ENCODE measurements at places on chromosomes 1 and 21.

- no peak for DNase-seq
These were observed 19.9 kb downstream of the TLR5 start for GRCh38 chr1:223123011-223123610.

GRCh38 chr1:12375133-12375829 is 145.5 kb downstream of the VPS13D start:
- DNase-seq: no peak

DNA sequence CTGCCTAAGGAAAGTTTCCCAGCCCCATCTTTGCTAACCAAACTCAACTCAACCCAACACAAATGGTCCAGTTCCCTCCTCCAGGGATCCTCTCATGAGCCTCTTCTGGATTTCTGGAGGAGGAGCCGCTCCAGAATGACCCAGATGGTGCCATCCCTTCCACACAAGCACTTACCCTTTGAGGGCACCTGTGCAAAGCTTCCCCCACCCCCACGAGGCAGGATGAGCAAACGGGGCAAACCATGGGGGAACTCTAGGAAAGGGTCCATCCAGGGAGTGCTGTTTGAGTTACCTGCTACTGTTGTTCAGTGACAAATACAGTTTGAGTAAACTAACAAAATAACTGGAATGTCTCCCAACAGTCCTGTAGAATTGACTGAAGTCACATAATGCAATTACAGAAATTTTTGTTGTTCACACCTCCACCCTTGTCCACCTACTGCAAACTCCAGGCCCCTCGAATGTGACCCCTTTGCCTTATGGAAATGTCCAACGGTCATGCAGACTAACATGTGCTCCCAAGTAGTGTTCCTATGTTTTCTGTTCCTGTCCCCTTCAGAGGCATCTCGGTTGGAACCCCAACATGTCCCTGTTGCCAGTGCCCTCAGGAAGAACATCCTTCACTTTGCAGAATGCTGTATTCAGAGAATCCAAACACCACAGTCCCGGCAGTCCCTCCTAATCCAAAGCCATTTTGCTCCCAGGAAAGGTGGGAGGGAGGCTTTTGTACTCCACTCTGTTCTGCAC is 160.1 kb downstream of the RRAGC start:
- DNase-seq: no peak

DNA sequence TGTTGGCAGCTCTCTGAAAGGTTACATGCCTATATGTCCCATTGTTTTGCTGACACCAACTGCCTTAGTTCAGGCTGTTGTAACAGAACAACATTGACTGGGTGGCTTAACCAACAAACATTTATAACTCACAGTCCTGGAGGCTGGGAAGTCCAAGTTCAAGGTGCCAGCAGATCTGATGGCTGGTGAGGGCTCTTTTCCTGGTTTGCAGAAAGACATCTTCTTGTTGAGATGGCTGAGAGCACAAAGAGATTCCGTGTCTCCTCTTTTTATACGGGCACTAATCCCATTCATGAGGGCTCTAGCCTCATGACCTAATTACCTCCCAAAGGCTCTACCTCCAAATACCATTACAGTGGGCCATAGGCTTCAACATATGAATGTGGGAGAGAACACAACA is 10.2 kb upstream of the STMN1 start:
- DNase-seq: no peak

DNA sequence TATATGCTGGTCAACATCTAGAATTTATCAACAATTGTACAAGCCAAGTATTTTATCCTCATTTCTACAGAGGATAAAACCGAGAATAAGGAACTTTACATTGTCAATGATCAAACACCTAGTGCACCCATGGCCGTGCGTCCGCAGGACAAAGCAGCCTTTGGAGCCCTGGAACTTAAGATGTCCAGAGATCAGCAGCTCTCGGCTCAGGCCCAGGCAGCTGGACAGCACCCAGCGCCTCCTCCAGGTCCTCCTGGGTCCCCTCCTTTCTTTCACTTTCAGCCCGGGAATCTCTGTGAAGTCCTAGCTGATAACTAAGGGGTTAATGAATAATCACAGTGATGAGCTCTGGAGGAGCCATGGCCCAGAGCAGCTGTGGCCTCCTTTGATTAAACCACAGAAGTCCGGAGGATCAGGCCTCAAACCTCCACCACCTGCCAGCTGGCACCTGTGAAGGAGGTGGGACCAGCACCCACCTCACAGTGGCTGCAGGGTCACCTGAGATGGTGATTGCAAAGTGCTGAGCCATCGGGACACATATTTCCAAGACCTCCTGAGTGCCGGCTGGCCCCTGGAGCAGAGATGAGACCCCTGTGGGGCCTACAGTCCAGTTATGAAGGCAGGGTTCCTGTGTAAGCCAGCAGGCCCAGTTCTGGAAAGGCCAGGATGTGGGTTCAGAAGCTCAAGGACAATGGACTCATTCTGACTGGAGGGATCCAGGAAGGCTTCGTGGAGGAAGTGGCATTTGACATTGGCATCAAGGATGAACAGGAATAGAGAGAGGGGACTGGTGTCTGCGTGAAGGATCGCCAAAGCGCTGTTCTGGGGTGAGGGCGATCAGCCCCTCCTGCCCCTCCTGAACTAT is 11.6 kb upstream of the SAMD11 start:
- DNase-seq: no peak

- DNase-seq: peak; percentile 24
These were observed 165.7 kb downstream of the NCAM2 start for GRCh38 chr21:21163904-21164303.

DNA sequence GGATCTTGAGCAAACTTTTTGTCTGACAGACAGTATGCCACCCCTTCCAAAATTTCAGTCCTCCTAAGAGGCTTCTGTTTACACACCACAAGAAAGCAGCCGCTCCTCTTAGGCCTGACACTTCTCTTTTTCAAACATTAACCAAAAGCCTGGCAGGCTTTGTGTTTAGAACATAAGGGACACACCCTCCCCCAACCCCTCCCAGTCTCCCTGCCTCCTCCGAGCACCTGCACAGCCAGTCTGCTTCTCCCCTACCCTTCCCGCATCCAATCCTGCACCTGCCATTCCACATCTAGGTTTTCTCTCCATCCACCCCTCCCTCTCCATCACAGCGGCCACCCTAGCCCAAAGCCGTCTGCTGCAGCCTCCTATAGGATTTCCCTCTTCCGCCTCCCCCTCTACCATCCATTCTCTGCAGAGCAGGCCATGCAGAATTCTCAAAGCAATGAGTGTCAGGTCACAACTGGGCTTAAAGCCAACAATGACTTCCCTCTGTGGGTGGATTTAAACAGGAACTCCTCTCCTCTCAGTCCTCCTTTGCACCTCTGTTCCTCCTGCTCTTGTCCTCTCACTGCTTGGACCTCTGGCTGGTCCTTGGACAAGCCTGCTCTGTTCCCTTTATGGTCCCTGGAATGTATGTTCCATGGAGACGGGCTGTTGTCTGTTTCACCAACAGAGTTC is 478.2 kb downstream of the NPHP4 start:
- no peak for DNase-seq

- DNase-seq: no peak
These were observed 48.7 kb upstream of the COL6A2 start for GRCh38 chr21:46048926-46049889.

DNA sequence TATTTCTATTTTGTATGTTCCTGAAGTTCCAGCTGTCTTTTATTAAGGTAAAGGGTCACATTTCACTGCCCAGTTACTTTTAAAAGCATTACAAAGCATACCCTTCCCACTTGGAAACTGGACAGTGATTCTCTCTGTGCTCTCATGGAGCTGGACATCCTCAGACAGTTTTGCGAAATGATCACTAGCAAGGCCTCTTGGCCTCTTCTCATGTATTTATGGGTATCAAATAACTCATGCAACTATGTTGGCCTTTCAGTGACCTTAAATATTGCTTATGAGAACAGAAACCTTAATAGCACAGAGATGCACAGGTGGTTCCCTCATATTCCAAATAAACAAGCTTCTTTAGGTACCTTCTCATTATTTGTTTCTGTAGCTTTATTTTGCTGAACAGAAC is 7.9 kb upstream of the AMPD1 start:
- DNase-seq: no peak

- DNase-seq: no peak
These were observed 370.0 kb upstream of the C1orf174 start for GRCh38 chr1:4269952-4270570.

- DNase-seq: no peak
These were observed 123.9 kb downstream of the RRAGC start for GRCh38 chr1:38735651-38736161.

- DNase-seq: no peak
These were observed 145.2 kb upstream of the SPATA6 start for GRCh38 chr1:48617252-48617651.

GRCh38 chr1:62139410-62139809 is 55.2 kb upstream of the L1TD1 start:
- DNase-seq: no peak

- no peak for DNase-seq
These were observed 164.6 kb downstream of the PLPP3 start for GRCh38 chr1:56414728-56415224.

- no peak for DNase-seq
These were observed 9.8 kb downstream of the IFNGR2 start for GRCh38 chr21:33412832-33413519.

DNA sequence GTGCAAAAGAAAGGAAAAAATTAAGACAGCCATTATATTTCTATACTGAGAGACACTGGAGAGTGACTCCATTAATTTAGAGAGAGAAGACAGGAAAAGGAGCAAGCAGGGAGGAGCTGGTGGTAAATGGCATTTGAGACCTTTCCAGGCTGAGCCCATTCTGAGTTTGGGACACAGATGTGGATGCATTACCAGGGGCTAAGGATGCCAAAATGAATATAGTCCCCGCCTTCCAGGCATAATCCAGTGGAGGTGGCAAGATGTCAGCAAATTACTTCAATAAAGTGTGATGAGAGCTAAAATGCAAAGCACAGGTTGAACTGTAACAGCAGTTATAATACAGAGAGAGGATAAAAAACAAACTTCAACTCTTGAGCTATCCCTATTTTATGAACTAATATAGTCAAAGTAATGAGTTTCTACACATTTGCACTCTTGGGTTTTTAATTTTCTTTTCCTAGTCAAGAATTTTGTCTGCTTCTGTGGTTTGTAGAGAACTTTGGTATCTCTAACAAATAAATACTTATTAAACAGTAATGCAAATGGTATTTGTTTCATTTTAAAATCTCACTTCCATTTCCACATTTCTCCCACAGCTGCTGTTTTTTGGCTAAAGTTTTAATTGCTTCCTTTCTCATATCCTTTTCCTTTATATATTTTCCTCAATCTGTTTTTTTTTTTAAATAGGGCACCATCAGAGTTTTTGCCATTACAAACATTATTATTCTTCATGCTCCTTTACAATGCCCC is 228.2 kb upstream of the KCNK2 start:
- no peak for DNase-seq

DNA sequence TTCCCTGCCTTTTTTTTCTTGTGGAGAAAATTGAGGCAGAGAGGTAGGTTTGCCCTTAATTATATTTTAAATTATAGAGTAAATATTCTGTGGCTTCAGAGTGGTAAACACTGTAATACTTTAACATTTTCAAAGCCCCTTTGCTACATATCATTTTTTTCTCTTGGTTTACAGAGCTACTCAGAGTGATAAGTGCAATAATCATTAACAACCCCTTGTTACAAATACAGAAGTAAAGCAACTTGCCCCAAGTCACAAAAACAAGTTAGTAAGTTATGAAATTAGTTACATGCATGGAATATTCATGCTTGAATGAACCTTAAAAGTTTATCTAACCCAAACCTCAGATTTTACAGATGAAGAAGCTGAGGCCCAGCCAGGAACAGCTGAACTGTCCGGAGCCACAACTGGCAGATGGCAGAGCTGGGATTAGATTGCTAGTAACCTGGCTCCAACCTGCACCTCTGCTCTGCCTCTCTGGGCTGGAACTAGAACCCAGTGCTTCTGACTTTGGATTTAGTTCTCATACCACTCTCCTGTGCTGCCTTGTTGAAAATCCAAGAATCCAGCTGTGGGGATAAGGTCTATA is 48.7 kb downstream of the TNN start:
- no peak for DNase-seq

GRCh38 chr1:6000444-6001288 is 8.4 kb upstream of the NPHP4 start:
- peak; percentile 10 for DNase-seq

- no peak for DNase-seq
These were observed 59.5 kb downstream of the PTGS2 start for GRCh38 chr1:186620566-186621350.

DNA sequence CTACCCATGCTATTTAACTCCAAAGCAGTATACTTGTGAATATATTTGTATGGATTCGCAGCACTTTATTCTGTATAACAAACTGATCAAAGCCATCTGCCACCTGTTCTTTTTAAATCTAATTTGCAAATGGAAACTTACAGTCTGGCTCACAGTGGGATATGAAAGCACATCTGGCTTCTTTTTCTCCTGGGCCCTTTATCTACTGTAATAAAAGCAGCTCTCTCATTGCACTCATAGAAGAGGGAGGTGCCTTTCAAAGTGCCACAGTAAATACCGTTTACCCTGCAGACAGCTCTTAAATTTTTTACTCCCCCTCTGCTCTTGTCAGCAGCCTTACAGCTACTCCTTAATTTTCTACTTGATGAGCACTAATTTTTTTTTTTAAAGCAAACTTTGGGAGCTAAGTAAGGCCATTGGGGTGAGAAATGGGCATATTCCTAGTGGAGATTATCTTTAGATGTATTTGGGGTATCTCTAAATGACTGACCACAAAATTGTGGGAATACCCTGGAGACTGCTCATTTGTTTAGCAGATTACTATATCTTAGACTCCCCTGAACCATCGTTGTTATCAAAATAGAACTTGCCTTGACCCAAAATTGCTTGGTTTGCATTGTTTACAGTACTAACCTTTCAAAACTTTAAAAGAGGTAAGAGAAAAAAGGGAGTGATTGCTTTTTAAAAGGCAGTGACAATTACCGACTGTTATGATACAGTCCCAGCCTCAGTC is 110.1 kb downstream of the VPS13D start:
- no peak for DNase-seq

Data from activated CD8-positive, alpha-beta memory T cell treated with anti-CD3 and anti-CD28 coated beads, Interleukin-2, amount 50 U/mL, for 4 hours (primary cell).